ENCODE measurements at places on chromosomes 16 and 17.

DNA sequence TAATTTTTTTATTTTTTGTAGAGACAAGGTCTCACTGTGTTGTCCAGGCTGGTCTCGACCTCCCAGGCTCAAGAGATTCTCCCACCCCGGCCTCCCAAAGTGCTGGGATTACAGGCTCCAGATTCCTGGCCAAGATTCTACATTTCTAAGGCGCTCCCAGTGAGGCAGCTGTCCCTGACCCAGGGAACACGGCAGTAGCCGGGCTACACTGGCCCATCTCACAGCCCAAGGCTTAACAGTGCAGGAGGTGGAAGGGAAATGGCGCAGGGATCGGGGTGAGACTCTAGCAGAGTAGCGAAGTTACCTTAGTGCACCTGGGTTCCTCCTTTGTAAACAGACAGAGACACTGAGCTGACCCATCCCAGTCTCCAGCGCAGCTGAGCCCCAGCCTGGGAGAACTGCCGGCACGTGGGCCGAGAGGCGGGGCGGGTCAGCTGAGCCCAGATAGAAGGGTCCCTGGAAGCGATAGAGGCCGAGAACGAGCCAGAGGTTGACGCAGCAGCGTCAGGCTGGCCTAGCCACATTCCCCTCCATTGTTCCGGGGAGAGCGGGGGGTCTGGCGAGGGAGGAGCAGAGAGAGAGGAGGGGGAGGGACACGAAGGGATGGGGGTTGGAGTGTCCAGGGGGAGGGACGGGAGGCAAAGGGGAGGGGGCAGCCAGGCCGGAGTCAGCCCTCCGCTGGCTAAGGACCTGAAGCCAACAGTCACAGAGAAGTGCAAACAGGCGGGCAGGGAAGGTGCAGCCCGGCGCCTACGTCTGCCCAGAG lies 2.5 kb downstream of the CARHSP1 start:
- DNase-seq: no peak

GRCh38 chr16:34078691-34079090 lies 619.3 kb downstream of the TP53TG3F start:
- DNase-seq: no peak

DNA sequence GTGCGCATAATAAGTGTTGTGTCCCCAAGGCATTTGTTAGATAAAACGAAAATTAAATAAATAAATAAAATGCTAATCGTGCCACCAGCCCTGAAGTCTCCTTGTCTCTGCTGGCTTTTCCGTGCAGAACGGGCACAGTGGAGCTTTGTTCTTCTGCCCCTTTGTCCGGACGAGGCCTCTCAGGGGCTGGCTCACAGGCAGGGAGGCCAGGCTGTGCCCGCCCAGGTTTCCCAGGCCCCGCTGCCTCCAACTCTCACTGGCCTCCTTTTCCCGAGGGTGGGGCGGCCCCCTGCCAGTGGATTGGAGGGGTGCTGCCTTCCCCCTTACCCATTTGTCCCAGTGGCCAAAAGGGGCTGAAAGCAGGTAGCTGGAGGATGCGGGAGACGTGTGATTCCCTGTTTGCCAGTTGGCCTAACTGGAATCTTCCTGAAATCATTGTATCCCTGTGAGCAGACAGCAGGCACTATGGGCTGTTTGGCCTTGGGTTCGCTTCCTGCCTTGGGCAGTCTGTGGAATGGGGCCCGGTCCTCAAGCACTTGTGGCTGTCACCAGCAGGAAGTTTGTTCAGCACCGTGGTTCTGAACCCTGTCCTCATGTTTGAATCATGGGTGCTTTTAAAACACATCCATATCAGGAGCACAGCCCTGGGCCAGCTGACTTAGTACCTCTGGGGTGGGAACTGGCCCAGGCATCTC lies 64.4 kb downstream of the KSR1 start:
- no peak for DNase-seq

- no peak for DNase-seq
Observed at GRCh38 chr17:62597920-62598319, 29.6 kb upstream of the MRC2 start.

GRCh38 chr16:14510939-14511799 lies 118.9 kb downstream of the PARN start:
- no peak for DNase-seq

DNA sequence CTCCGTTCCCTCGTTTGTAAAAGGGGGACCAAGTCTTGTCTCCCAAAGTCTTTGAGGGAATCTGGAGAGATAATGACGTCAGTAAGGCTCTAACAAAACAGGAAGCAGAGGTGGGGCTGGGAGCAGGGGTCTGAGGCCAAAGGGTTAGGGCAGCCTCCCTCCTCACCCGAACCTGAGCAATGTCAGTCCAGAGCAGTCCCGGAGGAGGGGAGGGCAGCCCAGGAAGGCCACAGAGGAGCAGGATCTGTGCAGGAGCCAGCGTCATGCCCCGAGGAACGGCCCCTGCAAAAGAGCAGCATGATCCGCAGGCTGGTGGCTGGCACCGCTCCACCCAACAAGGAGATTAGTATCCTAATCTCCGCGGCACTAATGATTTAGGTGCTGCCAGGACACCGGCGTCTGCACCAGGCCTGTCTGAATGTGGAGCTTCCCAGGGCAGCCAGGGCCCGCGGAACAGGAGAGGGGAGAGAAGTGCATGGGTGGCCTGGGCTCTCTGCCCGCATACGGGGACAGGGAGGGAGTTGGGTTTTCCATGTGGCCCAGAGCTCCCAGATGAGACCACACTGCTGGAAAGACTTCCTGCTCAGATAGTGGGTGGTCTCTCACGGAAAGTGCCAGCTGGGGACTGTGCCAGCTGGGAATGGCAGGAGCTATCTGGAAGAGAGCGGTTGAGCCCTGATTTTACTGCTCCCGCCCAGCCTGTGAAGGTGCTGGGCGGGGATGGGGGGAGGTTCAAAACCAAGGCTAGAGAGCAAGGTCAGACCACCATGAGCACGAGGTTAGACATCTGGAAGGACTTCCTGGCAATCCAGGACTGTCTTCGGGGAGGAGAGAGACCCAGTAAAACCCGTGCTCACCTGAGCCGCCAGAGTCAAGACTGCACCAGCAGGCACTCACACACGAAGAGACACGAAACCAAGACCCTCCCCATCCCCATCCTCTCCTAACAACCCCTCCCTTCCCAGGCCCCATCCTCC lies 11.0 kb upstream of the KRT17 start:
- DNase-seq: no peak

- no peak for DNase-seq
Observed at GRCh38 chr16:56355221-56355620, 70.1 kb downstream of the AMFR start.

- DNase-seq: no peak
Observed at GRCh38 chr17:76032073-76032779, 5.1 kb upstream of the EVPL start.

- DNase-seq: no peak
Observed at GRCh38 chr17:73205459-73205961, 12.7 kb downstream of the COG1 start.

- no peak for DNase-seq
Observed at GRCh38 chr17:412211-413015, 59.8 kb upstream of the RPH3AL start.

DNA sequence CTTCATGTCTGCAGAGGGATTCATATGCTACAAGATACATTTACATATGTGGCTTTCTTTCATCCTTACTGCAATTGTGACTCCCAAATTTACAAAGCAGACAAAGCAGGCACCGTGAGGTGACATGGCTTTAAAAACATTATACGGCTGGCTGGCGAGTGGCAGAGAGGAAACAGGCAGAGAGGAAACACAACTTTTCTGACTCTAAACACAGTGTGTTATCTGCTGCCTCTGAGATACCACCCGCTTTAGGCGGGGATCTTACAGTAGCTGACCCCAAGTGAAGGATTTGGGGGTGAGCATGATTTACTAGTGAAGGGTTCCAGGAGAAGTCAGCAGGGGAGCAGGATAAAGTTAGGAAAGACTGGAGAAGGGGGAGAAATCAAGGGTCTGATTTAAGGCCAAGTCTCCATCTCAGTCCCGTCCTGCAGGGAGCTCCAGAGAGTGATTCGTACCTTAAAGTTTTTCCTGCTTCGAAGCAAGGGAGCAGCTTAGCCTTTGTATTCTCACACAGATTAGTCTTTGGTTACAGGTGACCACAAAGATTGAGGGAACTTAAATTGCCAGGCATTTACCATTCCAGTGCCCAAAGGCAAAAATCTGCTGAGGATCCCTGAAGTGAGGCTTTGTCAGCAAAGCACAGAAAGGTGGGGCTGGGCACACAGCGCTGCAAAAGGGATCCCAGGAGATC lies 355.0 kb downstream of the GRIN2A start:
- no peak for DNase-seq

DNA sequence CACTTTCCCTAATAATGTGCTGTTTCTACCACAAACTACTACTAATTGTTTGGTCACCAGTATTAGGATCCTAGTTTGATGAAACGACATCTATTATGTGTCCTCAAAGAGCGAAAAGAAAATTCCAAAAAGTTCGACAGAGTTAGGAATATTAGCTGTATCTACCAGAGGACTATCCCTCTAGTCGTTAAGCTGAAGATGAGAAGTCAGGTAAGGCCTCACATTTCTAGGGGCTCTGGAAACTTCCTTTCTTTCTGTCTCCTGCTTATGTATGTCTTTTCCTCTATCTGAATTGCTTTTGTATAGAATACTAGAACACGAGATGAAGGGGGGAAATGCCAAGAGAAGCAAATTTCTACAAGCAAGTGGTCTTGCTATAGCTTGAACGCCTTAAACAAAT lies 1.6 kb downstream of the GLG1 start:
- DNase-seq: no peak

GRCh38 chr16:85245307-85246172 lies 133.3 kb upstream of the CIBAR2 start:
- peak; percentile 34 for DNase-seq

GRCh38 chr16:48003206-48003907 lies 152.4 kb downstream of the ABCC12 start:
- DNase-seq: no peak

GRCh38 chr17:79627766-79628690 lies 17.2 kb upstream of the RBFOX3 start:
- DNase-seq: no peak

DNA sequence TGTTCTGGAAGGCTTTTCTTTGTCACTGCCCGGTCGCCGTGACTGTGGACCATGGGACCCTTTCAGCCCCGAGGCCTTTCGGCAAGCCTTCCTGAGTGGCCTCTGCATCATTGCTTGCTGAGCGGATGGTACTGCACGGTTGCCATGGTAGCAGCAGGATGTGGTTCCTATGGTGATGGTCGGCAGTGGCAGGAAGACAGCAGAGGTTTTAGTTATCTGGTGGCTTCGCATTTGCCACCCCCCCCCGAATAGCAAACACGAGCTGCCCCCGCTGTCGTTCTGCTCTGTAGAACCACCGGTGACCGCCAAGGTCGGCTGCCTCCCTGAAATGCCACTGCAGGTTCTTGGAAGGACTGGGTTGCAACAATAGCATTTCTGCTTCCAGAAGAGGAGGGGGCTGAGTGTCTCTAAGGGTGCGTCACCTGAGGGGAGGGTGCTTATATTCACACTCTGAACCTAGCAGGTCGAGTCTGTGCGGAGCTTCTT lies 76.6 kb downstream of the CMIP start:
- peak; percentile 36 for DNase-seq

- DNase-seq: no peak
Observed at GRCh38 chr17:8975091-8975725, 9.7 kb upstream of the PIK3R5 start.

DNA sequence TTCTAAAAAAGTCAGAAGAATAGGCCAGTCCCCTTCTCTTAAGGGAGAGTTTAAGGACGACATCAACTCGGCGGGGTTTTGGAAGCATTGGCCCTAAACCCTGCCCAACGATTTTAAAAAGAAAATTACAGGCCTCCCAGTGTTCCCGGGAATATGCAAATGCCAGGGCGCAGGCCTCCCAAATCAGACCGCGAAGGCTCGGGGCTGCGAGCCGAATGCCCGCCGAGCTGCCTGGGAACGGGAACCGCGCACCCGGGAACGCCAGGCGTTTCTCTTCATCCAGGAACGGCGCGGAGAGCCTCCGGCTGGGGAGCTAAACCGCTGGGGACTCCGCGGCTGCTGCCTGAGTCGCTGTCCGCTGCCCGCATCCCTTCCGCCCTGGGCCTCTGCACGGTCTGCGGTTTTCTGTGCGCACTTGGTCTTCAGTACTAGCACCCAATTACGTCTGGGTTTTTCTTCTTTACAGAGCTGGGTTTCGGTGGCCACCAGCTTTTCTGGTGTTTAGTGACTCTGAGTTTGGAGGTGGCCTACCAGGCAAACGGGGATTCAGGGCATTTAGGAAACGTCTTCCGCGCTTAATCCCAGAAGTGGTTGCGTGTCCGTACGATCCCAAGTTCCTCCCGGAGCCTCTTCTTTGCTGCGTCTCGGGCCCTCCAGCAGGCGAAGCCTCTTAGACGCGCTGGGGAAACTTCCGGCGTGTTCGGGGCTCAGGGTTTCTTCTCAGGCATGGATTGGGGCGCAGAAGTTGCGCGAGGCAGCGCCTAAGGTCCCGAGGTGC lies 5.7 kb downstream of the IRX5 start:
- DNase-seq: no peak

- peak; percentile 71 for DNase-seq
Observed at GRCh38 chr17:8109661-8110455, 8.5 kb downstream of the ALOXE3 start.
